ENCODE measurements at places on chromosomes 2 and 18.
A peak's percentile ranks its signal among the peaks of the same experiment; 100 is the strongest.

DNA sequence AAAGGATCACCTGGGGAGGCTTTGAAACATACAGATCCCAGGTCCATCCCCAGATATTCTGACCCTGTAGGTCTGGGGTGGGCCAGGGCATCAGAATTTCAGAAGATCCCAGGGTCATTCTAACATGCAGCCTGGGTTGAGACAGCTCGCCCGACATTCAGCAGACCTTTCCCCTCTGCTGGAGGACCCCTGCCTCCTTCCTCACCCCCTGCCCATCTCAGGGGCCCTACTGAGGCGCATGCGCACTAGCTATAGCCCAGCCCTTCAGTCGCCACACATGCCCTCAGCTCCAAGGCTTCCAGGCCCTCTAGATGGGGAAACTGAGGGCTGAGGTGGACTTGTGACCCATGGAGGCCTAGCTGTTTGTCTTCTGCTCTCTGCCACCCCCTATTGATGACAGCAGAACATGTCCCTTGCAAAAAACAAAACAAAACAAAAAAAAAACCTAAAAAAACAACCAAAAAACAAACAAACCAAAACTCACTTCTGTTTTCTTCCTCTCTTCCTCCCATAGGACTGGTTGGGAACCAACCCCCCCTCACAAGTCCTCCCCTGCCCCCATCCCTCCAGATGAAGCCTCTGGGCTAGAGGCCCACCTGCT lies 91.3 kb downstream of the ZBTB7C start:
- no peak for DNase-seq

- no peak for DNase-seq
Measured at GRCh38 chr18:57366528-57367081, 14.2 kb downstream of the ST8SIA3 start.

DNA sequence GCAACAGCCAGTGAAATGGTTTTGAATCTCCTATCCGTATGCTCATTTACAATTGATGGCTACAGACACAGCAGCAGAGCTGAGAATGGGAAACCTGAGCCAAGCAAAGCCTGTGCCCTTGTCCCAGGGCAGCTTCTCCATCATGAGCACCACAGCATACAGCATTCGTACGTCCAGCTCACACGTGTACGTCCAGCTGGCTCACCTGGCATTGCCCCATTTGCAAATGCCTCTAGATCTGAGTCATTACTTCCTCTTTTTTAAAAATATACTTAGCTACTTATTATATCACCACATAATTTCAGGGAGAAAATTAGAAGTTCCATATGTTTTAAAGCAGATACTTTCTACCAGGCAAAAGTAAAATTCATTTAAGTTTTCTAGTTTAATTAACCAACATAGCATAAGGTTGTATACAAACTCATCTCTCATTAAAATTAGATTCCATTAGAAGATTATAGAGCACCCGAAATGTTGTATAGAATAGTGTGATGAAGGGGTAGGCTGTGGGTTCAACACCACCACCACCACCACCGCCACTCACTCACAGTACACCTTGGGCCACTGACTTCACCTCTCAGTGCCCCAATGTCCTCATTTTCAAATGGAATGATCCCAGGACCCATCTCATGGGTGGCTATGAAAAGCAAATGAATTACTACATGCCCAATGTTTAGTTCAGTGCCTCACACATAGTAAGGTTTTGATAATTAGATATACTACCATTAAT lies 31.4 kb upstream of the TMEM177 start:
- peak; percentile 39 for DNase-seq

DNA sequence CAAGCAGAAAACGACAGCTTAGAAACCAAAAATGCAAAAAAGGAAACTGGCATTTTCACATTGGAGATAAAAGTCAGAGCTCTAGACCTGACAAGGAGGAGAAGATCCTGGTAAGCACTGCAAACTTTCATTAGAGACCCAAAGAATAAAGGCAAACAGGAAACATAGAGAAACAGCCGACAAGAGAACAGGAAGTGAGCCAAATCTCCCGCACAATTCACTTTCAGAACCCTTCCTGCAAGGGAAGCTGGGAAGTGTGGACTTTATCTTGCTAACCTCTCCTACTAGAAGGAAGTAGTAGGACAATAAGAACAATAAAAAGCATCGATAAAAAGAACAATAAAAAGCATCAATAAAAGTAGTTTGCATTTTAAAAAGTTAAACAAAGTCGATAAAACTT lies 417.8 kb upstream of the SPHKAP start:
- DNase-seq, result no peak

DNA sequence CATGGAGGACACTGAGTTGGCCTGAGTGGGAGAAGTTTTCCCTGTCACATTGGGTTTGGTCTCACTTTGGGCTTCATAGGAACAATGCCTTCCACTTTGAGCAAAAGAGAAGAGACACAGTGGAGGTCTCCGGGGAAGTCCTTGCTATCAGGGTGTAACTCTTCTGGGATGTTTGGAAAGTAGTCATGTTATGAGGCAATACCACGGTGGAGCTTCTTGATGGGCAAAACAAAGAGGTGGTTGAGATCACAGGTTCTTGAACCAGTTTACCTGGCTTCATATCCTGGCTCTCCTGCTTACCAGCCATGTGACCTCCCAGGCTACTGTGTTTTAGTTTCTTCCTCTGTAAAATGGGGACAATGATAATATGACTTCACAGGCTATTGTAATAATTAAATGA lies 478.6 kb downstream of the SLC4A3 start:
- DNase-seq, result no peak

GRCh38 chr2:189542145-189542882 lies 38.3 kb downstream of the SLC40A1 start:
- DNase-seq, result no peak
